ENCODE measurements at places on chromosomes 2 and 18.

DNA sequence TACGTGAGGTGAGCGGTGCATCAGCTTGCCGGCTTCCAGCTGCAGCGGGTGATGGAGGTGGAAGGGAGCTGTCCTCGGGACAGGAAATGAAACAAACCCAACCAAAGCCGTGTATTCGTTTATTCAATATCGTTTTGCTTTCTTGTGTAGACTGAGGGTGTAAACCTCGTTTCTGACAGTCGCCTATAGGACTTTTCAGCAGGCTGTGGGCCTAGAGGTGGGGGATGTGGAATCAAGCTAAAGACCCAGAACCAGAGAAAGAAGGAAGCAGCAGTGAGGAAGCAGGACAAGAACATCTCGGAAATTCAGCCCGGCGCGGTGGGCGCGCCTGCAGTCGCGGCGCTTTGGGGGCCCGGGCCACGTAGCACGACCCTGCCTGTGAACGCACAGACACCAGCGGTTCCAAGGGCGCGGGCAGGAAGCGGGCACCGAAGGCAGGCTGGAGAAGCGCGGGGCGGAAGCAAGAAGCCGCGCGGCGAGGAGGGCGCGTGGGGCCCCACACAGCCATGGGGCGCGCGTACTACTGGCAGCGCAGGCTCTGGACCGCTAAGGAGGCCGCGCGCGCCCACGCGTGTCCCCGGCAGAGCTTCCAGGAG, 755 bp upstream of the ATP9B start:
- DNase-seq: no peak

DNA sequence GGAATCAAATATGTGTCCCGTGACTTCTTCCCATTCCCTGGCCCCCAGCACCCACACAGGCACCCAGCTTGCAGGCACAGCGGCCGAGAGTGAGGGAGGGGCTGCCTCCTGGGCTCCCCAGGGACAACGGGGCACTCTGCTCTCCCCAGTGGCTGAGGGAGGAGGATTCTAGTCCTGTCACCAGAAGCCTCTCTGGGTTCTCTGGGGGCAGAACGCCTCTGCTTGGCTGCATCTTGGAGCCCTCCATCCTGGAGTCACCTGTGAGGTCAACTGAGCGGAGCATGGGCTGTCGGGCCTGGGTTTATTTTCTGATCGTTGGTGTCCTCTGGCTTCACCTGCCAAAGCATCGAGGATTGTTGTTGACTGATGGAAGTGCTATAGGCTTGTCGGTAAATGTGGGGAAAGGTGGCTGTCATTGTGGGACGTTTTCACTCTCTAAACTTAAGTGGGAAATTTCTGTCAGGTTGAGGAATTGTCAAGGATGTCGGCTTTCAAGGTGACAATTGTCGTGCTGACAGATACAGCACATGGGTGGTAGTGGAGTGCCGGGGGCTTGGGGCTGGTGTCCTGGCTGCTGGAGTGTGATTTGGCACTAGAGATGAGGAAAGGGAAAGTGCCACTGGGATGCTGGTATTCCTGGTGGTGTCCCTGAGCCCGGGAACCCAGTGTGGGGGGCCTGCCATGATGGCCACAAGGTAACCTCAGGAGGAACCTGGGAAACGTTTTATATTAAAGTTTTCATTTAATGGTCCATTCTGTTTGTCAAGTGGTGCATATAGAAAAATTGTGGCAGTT, 13.6 kb downstream of the SH3RF3 start:
- no peak for DNase-seq

GRCh38 chr2:241425368-241425767, 69.3 kb downstream of the FARP2 start:
- no peak for DNase-seq

DNA sequence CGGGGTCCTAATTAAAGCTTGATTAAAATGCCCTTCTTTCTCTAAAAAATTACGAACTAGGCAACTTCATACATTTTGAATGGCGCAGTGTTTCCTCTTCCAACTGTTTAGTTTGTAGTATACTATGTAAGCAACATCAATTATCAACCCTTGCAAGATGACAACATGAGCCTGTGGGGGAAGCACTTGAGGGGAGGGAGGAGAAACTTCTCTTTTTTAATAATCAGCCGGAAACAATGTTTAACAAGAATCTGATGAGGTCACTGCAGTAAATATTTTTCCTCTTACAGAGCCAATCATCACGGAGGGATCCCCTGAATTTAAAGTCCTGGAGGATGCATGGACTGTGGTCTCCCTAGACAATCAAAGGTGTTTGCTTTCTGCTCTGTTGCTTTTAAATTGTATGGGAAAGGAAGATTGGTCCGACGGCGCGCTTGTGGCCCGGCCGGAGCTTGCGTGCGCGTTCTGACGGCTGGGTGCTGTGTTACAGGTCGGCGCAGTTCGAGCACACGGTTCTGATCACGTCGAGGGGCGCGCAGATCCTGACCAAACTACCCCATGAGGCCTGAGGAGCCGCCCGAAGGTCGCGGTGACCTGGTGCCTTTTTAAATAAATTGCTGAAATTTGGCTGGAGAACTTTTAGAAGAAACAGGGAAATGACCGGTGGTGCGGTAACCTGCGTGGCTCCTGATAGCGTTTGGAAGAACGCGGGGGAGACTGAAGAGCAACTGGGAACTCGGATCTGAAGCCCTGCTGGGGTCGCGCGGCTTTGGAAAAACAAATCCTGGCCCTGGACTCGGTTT, 5.3 kb upstream of the DLX1 start:
- peak; percentile 3 for DNase-seq

GRCh38 chr2:215535741-215536140, 99.9 kb upstream of the FN1 start:
- no peak for DNase-seq

- DNase-seq: no peak
Observed at GRCh38 chr18:50203801-50204604, 9.1 kb upstream of the MYO5B start.

Measured in CD4-positive, alpha-beta T cell treated with Interleukin-4 for 1 hour (primary cell).